Gastroesophageal sphincter (tissue), 4 donors: ENCODE measurements at places on chromosomes 6 and 20. TPM values are rescaled to one million over a fixed set of nuclear protein-coding genes. Genes with fewer than 3 reads are reported as not detected.

The PRRT1 gene
- 1.2 TPM for total RNA-seq

The KCNK5 gene
- 11.5 TPM for total RNA-seq

The ARMH2 gene
- 0.54 TPM for total RNA-seq

The TMC2 gene
- total RNA-seq, result not detected

The MAS1 gene
- not detected for total RNA-seq

The CRYBG1 gene
- 10.8 TPM for total RNA-seq

The CD83 gene
- 4.3 TPM for total RNA-seq

The CLIC5 gene
- total RNA-seq, result 6.9 TPM

The THEMIS gene
- 1.6 TPM for total RNA-seq
